Activated T-helper 1 cell treated with anti-CD3 and anti-CD28 coated beads, Interleukin-12 subunit alpha, Interleukin-12 subunit beta, Interleukin-2, Interleukin-4 antibody, amounts not matched to agents 30 ng/mL and 10 ng/mL and 1 ng/mL, durations not matched to agents 14 hours and 24 hours and 36 hours (primary cell): ENCODE measurements at places on chromosomes 2 and 18.

GRCh38 chr2:102016399-102016955 lies 24.7 kb downstream of the IL1R2 start:
- DNase-seq, result no peak

- no peak for DNase-seq
Measured at GRCh38 chr2:190973726-190974628, 40.0 kb downstream of the STAT1 start.

DNA sequence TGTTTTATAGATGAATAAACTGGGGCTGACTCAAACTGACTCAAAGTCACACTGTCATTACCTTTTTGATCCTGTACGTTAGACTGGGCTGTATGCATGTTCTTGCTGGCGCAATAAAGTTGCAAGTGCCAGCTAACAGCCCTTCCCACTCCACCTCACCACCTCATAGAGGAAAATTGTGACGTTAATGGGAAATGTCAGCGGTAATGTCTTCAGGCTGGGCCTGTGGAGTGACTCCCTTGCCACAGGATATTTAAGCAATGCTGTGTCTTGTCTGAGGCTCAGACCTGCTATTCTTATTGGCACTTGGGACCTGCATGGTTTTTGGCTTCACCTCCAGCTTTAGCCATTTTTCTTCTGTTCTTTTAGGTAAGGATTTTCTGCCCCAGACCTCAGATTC lies 25.2 kb upstream of the CASP10 start:
- DNase-seq, result no peak

- no peak for DNase-seq
Measured at GRCh38 chr2:236552212-236552542, 17.4 kb upstream of the ACKR3 start.

DNA sequence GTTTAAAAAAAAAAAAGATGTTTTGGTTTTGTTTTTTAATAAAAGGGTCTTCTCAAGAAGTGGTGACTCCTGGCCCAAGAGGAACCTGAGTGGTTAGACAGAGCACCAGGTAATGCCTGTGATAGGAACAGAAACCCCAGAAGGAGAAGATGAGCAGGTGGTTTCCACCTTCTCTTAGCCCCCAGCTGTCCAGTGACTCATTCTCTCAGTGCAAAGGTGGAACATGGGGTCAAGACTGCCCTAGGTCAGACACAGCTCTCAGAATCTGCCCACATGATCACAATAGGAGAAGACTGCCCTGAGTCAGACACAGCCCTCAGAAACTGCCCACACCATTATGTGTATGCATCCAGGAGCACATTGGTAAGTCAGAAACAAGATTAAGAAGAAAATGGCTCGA lies 61.8 kb downstream of the TBC1D8 start:
- no peak for DNase-seq

DNA sequence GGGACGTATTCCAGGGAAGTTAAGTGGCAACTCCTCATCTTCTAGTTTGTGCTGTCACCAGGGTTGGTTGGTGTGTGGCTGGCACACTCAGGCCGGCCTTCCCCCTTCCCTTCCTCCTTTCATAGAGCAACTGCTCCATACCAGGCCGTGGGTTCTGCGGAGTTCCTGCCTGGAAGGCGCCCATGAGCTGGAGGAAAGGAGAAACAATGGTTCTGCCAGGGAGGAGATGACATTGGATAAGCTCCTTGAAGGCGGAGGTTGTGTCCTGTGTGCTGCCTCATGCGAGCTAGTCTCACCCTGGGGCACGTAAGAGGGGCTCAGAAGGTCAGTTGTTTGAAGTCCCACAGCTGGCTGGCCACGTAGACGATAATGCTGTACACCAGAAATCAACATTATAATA lies 19.2 kb downstream of the ASAP2 start:
- no peak for DNase-seq

DNA sequence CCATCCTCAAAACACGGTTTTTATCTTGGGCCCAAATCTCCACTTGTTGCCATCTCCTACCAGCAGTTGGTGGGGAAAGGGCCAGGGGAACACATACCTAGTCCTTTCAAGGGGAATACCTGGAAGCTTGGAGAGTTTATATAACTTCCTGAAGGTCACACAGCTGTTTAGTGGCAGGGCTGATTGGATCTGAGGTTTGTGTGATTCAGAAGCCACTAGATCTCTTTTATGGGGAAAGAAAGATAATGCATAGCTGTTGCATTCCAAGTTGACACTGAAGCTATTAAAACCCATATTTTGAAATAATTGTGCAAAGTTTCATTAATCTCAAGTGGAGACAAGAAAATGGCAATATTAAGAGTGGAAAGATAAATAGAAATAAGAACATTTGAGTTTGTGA lies 134.2 kb downstream of the PLCL1 start:
- no peak for DNase-seq

DNA sequence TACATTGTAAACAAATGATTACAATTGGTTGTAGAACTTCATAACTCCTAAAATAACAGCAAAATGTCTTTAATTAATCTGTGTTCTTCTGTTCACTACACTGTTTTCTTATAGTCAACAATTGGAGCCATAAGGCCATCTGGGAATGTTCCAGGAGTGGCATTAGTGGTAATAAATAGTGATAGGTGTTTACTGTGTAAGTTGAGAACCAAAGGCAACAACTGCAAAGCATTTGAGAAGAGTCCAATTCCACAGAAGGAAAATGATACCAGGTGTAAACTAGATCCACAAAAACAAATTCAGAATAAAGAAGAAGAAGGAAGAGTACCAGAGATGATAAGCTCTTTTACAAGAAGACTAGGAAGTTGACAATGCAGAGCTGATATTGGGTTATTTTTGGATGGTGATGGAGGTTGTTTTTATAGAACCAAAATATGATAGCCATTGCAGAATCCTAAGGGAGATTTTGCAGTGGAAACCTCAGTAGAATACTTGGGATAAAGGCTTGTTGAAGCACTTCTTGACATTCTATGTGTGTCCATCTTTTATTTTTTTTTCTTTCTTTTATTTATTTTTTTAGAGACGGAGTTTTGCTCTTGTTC lies 52.9 kb downstream of the ANTXR1 start:
- no peak for DNase-seq

DNA sequence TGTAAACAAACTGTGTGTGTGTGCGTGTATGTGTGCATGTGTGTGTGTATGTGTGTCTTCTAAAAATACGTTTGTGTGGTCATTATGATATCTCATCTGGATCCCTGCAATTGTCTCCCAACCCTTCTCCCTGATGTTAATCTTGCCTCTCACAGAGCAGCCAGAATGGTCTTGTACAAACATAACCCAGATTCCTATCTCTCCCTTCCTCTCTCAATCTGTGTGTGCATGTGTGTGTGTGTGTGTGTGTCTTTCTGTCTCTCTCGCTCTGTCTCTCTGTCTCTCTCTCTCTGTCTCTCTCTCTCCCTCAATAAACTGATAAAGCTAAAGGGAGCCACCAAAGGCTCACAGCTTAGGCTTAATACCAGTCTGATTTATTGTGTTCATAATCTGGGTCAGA lies 210.8 kb downstream of the PAX3 start:
- no peak for DNase-seq

DNA sequence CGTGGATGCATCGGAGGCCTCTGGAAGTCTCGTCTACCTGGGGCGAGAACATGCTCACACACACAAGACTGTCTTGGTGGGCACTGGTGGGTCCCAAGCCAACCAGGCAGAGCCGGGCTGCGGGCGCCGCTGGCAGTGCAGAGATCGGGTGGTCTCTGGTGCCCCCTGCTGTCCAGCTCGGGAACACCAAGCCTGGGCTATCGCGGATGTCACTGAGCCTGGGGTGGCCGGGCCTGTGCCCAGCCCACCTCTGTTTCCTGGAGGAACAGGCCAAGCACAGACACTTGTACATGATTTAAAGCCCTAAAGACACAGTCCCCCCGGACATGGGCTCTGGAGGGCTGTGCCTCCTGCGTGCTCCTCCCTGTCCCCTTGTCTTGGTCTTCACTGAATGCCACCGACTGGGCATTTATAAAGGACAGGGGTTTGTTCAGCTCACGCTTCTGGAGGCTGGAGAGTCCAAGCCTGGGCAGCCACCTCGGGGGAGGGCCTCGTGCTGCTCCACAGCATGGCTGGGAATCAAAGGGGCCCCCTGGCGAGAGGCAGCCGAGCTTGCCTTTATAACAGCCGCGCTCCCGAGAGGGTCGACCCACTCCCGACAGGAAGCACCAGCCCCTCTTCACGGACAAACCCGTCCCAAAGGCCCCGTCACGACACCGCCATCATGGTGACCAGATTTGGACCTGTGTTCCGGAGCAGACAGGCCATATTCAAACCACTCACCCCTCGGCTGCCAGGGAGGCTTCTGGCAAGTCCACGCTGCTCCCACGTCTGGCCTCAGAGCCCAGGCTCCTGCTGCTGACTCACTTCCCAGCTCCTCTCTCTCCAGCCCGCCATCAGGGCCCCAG lies 3.6 kb upstream of the OTOS start:
- DNase-seq, result peak; percentile 68

DNA sequence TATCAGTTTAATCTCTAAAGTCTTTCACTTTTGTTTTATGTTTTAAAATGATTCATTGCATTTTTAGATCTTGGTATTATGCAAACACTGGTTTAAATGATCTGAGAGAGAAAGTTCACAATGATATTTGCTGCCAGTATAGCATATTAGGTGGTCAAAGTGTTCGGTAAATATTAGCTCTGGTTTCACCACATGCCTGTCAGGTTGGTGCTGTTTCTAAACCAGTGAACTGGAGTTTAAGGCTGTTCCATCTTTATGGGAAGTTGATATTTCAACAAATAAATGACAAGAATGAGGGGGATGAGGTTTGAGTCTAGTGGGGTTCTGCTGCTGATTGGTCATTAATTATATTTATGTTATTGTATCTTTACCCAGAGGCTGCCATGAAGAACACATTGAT lies 436.4 kb downstream of the DCDC2C start:
- no peak for DNase-seq

DNA sequence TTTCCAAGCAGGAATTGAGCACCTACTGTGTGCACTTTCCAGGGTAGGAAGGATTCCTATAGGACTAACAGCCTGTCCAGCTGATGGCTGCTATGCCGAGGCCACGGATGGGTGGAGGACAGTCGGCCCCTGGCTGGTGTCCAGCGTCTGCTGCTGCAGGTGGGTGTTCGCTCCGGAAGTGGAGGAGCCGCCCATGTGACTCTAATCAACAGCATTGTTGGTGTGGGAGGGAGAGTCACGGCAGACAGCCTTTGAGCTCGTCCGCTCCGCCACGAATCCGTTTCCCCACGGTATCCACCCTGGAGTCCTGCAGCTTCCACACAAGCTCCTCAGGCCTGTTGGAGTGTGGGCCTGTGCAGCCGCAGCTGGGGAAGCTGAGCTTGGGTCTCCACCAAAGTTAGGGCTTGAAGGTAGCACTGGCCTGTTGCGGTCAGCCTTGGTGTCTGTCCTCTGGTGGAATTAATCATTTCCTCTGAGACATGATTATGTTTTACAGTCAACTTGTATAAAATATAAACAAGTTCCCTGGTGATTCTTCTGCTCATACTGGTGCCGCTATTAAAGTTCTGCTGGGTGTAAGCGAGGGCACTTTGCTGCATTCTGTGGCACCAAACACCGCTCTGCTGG lies 185.9 kb upstream of the TPO start:
- no peak for DNase-seq

- DNase-seq, result no peak
Measured at GRCh38 chr2:202705446-202706020, 70.8 kb downstream of the FAM117B start.

DNA sequence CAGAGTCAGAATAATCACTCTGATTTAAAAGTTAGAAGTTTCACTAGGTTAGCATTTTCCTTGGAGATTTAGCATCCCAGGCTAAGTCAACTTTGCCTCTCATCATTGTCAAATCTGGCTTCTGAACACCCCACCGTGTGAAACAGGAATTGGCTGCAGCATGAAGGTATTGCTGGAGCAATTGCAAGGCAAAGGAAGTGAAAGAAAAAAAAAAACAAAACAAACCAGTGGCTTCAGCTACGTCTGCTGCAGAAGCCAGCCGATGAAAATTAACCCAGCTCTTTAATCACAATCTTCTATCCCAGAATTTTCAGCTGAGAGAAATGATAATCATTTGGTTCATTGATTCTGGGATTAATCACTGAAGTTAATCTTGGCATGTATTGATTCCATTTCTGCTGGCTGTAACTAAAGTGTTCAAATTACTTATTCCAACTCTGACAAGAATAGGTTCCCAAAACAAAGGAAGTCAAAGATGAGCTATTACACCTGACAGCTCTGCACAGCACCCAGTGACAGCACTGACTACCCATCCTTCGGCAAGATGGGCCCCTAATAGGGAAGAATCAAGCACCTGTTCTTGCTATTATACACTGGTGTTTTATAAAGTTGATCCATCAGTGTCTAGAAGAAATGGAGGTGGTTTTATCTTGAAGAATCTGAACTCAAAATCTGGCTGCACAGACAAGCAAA lies 42.7 kb upstream of the REG3G start:
- no peak for DNase-seq

GRCh38 chr18:55232506-55232905 lies 273.2 kb upstream of the CCDC68 start:
- no peak for DNase-seq

DNA sequence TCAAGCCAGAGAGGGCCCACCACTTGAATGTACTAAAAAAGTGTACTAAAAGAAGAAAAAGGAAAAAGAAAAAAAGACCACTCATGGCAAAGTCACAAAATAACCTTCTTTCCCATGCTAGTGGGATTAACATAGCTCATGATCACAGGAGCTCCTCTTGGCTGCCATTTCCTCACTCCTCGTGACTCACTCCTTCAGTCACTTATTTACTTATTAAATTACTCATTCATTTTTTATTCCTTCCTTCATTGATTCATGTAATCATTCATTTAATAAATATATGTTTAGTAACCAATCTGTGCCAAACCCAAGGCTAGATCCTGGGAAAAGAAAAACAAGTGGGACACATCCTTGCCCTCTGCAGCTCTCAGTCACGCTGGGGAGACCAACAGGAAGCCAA lies 300.5 kb downstream of the INSIG2 start:
- no peak for DNase-seq

DNA sequence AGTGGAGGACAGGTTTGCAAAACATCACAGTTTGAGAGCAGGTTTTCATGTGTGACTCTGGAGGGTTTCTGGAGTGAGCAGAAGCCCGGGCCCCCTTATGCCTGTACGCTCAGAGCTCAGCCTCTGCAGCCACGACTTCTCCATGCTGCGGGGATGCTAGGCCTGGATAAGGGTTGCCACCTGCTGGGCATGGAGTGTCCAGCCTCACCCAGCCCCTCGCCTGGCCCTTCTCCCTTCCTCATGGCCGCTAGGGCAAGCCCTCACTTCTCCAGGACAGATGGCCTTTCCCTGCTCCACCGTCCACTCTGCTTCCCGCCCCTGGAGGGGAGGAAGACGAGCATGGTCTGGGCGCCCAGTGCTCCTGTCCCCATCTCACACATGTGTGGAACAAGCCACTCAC lies 318.7 kb downstream of the GBX2 start:
- DNase-seq, result no peak
